ENCODE measurements at places on chromosomes 12 and 14.

DNA sequence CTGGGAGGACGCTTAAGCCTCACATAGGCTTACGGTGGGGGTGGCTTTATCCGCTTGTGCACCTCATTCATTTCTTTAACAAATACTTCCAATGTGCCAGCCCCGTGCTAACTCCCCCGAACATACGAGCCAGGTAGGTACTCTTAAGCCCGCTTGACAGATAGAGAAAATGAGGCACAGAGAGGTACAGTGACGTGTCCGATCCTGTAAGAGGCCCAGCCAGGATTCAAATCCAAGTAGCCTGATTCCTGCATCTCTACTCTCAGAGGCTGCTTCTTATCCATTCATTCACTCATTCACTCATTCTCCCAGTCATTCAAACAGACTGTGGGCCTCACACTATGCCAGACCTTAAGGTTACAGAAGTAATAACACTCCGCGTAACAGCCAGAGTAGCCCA, 477 bp downstream of the OAS3 start:
- DNase-seq, result no peak

DNA sequence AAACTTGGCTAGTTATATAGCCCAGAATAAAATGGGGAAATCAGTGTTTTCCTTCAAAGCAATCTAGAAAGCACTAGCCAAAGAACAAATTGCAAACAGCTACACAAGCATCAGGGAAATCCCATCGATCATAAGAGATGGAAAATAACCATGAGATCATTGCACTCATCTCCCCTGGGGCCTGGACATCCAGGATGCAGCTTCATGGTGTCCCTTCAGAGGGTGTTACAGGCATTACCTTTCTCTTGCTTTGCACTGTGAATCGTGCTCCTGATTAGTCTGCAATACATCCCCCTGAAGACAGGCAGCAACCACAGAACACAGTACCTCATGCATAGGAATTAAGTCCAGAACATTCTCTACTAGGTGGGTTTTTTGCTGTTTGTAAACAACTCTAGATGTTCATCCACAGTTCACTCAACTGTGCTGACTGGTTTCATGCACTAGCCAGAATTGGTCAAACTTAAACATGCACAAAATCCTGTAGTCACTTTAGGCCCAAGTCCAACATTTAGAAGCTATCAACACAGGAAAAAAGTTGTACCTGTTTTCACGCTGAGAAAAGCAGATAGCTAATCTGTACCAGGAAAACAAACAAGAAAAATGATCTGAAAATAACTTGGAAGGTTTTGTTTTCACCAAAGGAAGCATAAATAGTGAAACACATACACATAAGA, 120.1 kb downstream of the ZFP36L1 start:
- no peak for DNase-seq

GRCh38 chr12:91099341-91099740, 12.0 kb downstream of the LUM start:
- no peak for DNase-seq

- no peak for DNase-seq
Measured at GRCh38 chr12:80032946-80033345, 66.4 kb upstream of the OTOGL start.
